A673 (cell line): ENCODE measurements at places on chromosomes 3 and 15. TPM values are rescaled to one million over a fixed set of nuclear protein-coding genes. Genes with fewer than 3 reads are reported as not detected.

The APOD gene
- 0.50 TPM in 1 of 2 replicates, not detected in the other for total RNA-seq

The SPTBN5 gene
- total RNA-seq: 2.4 and 3.2 TPM in 2 replicates

The PLSCR2 gene
- not detected in 2 replicates for total RNA-seq

The LRRN1 gene
- not detected in 2 replicates for total RNA-seq

The LTK gene
- total RNA-seq: 3.8 and 5.4 TPM in 2 replicates

The PPARG gene
- total RNA-seq: 0.61 and 0.62 TPM in 2 replicates

GRCh38 chr15:33735637-33736247, 232.6 kb upstream of the CHRM5 start:
- peak; percentile 22 for DNase-seq
- H3K4me1 ChIP-seq: no peaks in the 10 kb centered on the region
- no peak overlapping the region for H3K4me3 ChIP-seq
- no peaks in the 10 kb centered on the region for H3K27me3 ChIP-seq

DNA sequence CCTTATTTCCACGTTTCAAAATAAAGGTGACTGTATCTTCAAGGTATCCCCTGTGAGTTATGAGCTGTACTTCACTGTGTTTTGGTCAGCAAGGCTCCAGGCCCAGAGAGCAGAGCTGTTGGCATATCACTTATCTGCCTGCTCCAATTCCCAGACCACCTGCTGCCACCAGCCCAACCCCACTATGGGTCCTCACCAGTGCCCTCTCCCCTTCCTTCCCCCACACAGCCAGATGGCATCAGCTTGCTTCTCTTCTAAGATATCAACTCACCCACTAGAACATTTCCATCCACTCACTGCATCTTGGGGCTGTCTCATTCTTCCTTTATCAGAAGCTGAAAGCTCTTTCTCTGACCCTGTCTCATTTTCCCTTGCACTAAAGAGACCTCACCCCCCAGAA, 136.9 kb upstream of the EIF1B start:
- DNase-seq: no peak
- H3K27me3 ChIP-seq: no peaks in the 10 kb centered on the region
- H3K4me3 ChIP-seq: no peak overlapping the region
- H3K36me3 ChIP-seq: no peaks in the 10 kb centered on the region
- H3K27ac ChIP-seq: no peak overlapping the region

GRCh38 chr3:141105828-141106628, 54.9 kb downstream of the SPSB4 start:
- H3K4me3 ChIP-seq: no peak overlapping the region
- no peaks in the 10 kb centered on the region for H3K36me3 ChIP-seq
- peak; percentile 84 for DNase-seq
- H3K27ac ChIP-seq: no peak overlapping the region
- no peaks in the 10 kb centered on the region for H3K4me1 ChIP-seq

DNA sequence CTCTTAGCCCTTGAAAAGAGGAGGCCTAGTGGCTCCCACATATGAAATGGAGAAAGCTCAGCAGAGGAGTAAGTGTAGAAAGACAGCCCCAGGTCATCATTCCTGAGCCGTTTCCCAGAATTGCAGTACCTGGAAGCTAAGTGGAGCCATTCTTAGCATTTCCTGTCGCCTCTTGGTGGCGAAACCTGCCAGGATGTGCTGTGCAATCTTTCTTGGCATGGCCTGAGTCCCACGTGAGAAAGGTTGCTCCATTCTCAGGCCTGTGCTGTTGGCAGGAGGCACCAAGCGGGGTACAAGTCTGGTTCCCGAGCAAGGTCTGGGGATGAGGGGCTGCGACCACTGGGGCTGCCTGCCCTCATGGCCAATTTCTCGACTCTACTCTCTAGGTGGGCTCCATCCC, 207.2 kb upstream of the TPM1 start:
- H3K36me3 ChIP-seq: no peaks in the 10 kb centered on the region
- H3K27me3 ChIP-seq: no peaks in the 10 kb centered on the region
- no peak overlapping the region for H3K27ac ChIP-seq
- DNase-seq: no peak
- H3K4me1 ChIP-seq: no peaks in the 10 kb centered on the region

- no peak overlapping the region for H3K27ac ChIP-seq
- no peak for DNase-seq
- H3K4me1 ChIP-seq: no peaks in the 10 kb centered on the region
- H3K36me3 ChIP-seq: no peaks in the 10 kb centered on the region
Observed at GRCh38 chr3:82103241-82103640, 341.8 kb upstream of the GBE1 start.

DNA sequence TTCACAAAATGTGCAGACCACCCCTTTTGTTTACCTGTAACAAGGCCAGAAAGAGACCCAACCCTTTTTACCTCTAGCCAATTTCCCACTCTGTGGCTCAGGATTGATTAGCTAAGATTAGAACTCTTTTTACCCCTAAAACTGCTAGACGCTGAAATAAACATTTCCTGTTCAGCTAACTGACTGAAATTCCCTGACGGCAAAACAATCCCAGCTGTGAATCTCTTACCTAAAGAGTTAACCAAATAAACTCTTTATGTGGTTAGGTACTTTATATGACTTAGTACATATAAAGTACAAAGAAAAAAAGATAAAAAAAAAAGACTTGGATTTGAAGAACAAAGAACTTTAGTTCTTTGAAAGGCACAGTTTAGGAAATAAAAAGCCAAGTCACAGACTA, 988.7 kb downstream of the FHIT start:
- H3K4me3 ChIP-seq: no peak overlapping the region
- no peaks in the 10 kb centered on the region for H3K4me1 ChIP-seq
- H3K27me3 ChIP-seq: no peaks in the 10 kb centered on the region
- H3K36me3 ChIP-seq: no peaks in the 10 kb centered on the region
- no peak overlapping the region for H3K27ac ChIP-seq

- H3K4me1 ChIP-seq: no peaks in the 10 kb centered on the region
- no peak overlapping the region for H3K4me3 ChIP-seq
- no peak overlapping the region for H3K27ac ChIP-seq
- no peaks in the 10 kb centered on the region for H3K36me3 ChIP-seq
- no peaks in the 10 kb centered on the region for H3K27me3 ChIP-seq
Observed at GRCh38 chr3:48548729-48549705, 7.6 kb downstream of the PFKFB4 start.

DNA sequence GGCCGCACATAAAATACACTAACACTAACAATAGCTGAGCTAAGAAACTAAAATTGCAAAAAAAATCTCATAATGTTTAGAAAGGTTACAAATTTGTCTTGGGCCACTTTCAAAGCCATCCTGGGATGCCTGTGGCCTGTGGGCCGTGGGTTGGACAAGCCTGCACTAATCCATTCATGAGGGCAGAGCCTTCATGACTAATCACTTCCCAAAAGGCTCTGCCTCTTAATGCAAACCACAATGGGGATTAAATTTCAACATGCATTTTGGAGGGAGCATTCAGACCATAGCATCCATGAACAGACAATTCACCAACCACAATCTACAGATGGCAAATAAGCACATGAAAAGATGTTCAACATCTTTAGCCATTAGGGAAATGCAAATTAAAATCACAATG, 128.2 kb downstream of the SUCLG2 start:
- DNase-seq: peak; percentile 22
- no peak overlapping the region for H3K4me3 ChIP-seq
- no peak overlapping the region for H3K27ac ChIP-seq
- no peaks in the 10 kb centered on the region for H3K36me3 ChIP-seq
- no peaks in the 10 kb centered on the region for H3K27me3 ChIP-seq

DNA sequence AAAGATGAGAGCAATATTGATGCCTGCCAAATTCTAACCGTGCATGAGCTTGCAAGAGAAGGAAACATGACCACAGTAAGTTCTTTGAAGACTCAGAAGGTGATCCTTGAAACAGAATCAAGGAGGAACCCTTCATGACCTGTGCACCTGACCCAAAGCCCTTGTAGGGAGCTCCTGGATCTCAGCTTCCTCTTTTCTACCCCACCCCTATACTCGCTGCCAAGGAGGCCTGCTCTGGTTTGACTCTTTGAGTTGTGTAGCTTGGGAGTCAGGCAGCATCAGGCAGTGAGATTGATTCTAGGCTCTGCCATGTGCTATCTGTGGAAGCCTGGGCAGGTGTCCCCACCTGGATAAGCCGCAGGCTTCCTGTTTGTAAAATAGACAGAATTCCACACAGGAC, 10.6 kb downstream of the TTC21A start:
- no peak for DNase-seq
- no peaks in the 10 kb centered on the region for H3K27me3 ChIP-seq
- no peak overlapping the region for H3K4me3 ChIP-seq
- H3K27ac ChIP-seq: no peak overlapping the region
- no peaks in the 10 kb centered on the region for H3K4me1 ChIP-seq

GRCh38 chr3:108513961-108514360, 3.6 kb upstream of the MYH15 start:
- H3K27ac ChIP-seq: no peak overlapping the region
- no peak overlapping the region for H3K4me3 ChIP-seq
- no peaks in the 10 kb centered on the region for H3K4me1 ChIP-seq
- no peaks in the 10 kb centered on the region for H3K27me3 ChIP-seq
- DNase-seq: no peak

GRCh38 chr15:101201411-101202174, 50.3 kb downstream of the CHSY1 start:
- no peaks in the 10 kb centered on the region for H3K36me3 ChIP-seq
- peak; percentile 95 for DNase-seq
- peaks cover 21% of the 10 kb centered on the region for H3K4me1 ChIP-seq
- no peak overlapping the region for H3K4me3 ChIP-seq

GRCh38 chr15:43246261-43246774, 20.4 kb downstream of the TGM5 start:
- DNase-seq: no peak
- no peaks in the 10 kb centered on the region for H3K36me3 ChIP-seq
- no peaks in the 10 kb centered on the region for H3K4me1 ChIP-seq
- H3K4me3 ChIP-seq: no peak overlapping the region
- no peak overlapping the region for H3K27ac ChIP-seq

DNA sequence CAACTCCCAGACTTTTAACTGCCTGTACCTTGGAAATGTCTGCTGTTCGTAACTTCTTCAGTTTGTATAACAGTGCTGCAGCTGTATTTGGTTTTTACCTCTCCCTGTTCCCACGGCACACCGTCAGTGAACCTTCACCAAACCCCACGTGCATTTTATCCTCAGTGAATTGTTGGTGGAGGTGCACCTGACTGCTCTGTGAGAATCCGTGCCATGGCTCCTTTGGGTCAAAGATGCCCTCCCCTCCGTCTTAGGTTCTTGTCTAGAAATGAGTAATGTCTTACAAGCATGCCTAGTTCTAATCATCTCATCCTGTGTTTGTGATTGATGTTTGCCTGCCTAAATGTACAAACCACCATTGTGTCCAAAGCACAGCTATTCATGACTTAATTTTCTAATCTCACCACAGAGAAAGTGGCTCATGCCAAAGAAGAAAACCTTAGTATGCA, 28.2 kb downstream of the TPM1 start:
- H3K36me3 ChIP-seq: no peaks in the 10 kb centered on the region
- H3K4me3 ChIP-seq: no peak overlapping the region
- H3K27me3 ChIP-seq: no peaks in the 10 kb centered on the region
- DNase-seq: no peak
- H3K4me1 ChIP-seq: no peaks in the 10 kb centered on the region

DNA sequence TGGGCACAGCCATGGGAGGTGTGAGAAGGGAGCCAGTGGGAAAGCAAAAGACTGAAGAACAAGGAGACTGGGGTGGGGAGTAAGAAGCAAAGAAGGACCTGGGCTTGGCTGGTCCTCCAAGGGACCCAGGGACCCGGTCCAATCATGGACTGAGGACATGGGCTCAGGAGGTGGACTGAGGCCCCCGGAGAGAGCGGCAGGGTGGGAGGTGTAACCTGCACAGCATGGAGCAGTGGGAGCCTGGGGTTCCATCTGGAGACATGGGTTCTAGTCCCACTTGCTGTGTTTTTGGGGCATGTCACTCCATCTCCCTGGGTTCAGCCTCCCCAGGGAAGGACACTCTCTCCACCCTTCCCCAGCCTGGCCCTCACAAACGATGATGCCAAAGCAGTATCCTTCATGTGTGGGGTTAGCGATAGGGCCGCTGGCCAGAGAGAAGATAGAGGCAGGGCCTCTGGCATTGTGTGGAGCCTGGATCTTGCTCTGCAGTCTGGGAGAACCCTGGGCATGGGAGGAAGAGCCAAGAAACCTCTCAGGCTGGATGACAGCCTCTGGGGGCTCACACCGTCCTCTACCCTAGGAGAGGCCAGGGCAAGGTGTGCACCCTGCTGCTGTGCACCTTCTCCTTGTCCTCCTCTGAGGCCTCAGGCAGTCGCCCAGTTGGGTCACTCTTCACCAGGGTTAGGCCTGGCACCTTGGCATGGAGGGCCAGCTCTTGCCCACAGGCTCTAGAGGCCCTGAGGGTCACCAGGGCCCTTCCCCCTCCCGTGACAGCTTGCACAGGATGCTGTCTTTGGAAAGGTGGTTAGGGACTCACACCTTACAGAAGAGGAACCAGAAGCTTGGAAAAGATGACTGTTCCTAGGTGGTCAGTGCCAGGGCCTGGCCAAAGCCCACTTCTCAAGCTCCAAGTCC, 26.0 kb downstream of the FBXW12 start:
- no peaks in the 10 kb centered on the region for H3K4me1 ChIP-seq
- no peaks in the 10 kb centered on the region for H3K36me3 ChIP-seq
- no peak overlapping the region for H3K4me3 ChIP-seq
- H3K27me3 ChIP-seq: no peaks in the 10 kb centered on the region

- no peaks in the 10 kb centered on the region for H3K27me3 ChIP-seq
- DNase-seq: no peak
- no peaks in the 10 kb centered on the region for H3K36me3 ChIP-seq
- H3K4me1 ChIP-seq: no peaks in the 10 kb centered on the region
- H3K4me3 ChIP-seq: no peak overlapping the region
Observed at GRCh38 chr15:99085413-99086326, 19.2 kb upstream of the SYNM start.

DNA sequence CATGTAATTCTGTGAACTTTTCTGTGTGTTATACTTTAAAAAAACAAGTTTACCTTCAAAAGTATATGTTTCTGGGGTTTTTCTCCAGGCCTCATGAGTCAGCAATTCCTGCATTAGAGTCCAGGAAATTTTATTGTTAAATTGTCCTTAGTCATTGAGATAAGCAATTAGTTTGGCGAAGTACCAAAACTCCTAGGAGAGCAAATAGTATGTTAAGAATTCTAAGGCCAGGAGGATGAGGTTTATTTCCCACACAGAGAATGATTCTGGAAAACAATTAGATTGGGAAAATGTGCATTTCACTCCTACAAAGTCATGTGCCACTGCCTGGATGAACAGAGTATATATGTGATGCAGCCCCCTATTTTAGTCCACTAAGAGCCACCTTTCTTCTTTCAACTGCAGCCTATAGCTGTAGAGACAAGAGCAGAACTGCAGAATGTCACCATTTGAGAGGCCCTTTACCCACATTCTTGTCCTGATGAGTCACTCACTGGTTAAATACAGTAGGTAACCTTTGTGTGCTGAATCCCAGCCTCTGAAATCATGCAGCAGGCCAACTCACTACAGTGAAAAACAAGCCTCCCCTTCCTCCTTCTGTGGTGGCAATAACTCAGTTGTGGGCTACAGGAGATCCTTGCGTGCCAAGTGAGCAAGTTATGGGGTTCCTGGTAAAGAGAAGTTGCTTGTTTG, 452.8 kb upstream of the THBS1 start:
- H3K4me1 ChIP-seq: no peaks in the 10 kb centered on the region
- no peak overlapping the region for H3K4me3 ChIP-seq
- H3K36me3 ChIP-seq: no peaks in the 10 kb centered on the region
